ENCODE measurements at places on chromosomes 5 and 9. TPM values are rescaled to one million over a fixed set of nuclear protein-coding genes. Genes with fewer than 3 reads are reported as not detected.

GRCh38 chr5:150653762-150654556 lies 7.1 kb upstream of the MYOZ3 start:
- no peaks in the 10 kb centered on the region for H3K27me3 ChIP-seq
- no peak overlapping the region for H3K4me3 ChIP-seq
- peaks cover 18% of the 10 kb centered on the region for H3K36me3 ChIP-seq
- peaks cover 13% of the 10 kb centered on the region for H3K4me1 ChIP-seq

- H3K36me3 ChIP-seq = no peaks in the 10 kb centered on the region
- H3K4me1 ChIP-seq = peaks cover 16% of the 10 kb centered on the region
- no peaks in the 10 kb centered on the region for H3K27me3 ChIP-seq
- H3K4me3 ChIP-seq = no peak overlapping the region
- peak overlapping the region; percentile 14 for H3K27ac ChIP-seq
These were observed 85.6 kb downstream of the DAB2IP start for GRCh38 chr9:121736934-121737462.

DNA sequence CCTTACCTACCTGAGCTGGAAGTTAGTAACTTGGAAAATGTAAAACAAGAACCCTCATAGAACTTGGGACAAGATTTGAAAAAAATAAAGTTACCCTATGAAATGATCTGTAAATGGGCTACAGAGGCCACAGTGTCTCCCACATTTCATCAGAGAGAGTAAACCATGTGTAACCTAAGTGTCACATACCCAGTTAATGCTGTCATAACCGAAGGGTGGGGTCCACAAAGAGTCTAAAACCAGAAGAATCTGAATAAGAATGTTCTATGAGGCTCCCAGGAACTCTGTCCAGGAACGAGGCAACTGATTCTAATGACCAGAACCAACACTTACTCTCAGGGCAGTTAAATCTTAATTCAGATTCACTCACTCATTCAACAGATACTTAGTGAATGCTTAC lies 1.0 kb upstream of the FAM13B start:
- no peaks in the 10 kb centered on the region for H3K36me3 ChIP-seq
- no peak for DNase-seq
- H3K4me3 ChIP-seq = peak overlapping the region; percentile 71
- peaks cover 25% of the 10 kb centered on the region for H3K4me1 ChIP-seq
- H3K27ac ChIP-seq = peak overlapping the region; percentile 97
- H3K27me3 ChIP-seq = no peaks in the 10 kb centered on the region

- H3K27me3 ChIP-seq = no peaks in the 10 kb centered on the region
- no peaks in the 10 kb centered on the region for H3K36me3 ChIP-seq
- H3K27ac ChIP-seq = no peak overlapping the region
These were observed 27.1 kb upstream of the PRR16 start for GRCh38 chr5:120436996-120437395.

DNA sequence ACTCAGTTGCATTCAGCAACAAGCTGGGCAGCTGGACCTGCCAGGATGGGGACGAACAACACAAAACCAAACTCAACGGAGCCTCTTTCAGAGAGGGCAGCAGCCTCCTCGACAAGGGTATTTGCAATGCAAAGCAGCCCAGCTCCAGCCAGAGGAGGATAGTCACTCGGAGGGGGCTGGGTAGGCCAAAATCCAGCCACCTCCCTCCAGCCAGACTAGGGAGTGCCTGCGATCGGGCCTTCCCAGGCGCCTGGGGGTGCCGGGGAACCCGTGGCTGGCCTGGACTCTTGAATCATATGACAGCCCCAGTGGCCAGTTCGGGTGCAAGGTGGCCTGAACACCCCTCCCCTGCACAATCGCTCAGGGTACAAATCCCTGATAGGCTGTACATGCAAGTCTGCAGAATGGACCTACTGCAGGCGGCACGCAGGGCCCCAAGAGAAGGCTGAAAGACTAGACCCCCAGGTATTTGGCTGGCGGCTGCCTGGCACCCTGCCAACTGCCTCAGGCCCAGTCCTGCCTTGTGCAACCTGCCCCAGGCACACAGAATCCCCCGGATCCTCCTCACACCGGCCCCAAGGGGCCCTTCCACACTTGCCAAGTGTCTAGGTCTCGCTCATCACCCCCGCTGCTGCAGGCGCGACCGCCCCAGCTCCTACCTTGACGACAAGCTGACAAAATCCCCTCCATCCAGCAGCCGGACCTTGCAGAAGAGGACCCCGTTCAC lies 1.3 kb downstream of the EEIG1 start:
- H3K36me3 ChIP-seq = peaks cover 2% of the 10 kb centered on the region
- DNase-seq = peak; percentile 69
- peak overlapping the region; percentile 79 for H3K27ac ChIP-seq
- no peaks in the 10 kb centered on the region for H3K27me3 ChIP-seq

GRCh38 chr5:174293006-174293405 lies 247.5 kb downstream of the NSG2 start:
- DNase-seq = no peak
- no peaks in the 10 kb centered on the region for H3K36me3 ChIP-seq
- no peak overlapping the region for H3K27ac ChIP-seq

- no peak overlapping the region for H3K27ac ChIP-seq
- H3K4me3 ChIP-seq = no peak overlapping the region
- no peaks in the 10 kb centered on the region for H3K4me1 ChIP-seq
- no peak for DNase-seq
- H3K36me3 ChIP-seq = no peaks in the 10 kb centered on the region
These were observed 37.7 kb downstream of the NSG2 start for GRCh38 chr5:174083056-174083827.

- no peaks in the 10 kb centered on the region for H3K27me3 ChIP-seq
- no peak overlapping the region for H3K4me3 ChIP-seq
- H3K27ac ChIP-seq = no peak overlapping the region
- no peak for DNase-seq
These were observed 210.8 kb downstream of the TSSK1B start for GRCh38 chr5:113223831-113224604.

- H3K27ac ChIP-seq = no peak overlapping the region
- DNase-seq = no peak
- peaks cover 5% of the 10 kb centered on the region for H3K27me3 ChIP-seq
- no peaks in the 10 kb centered on the region for H3K36me3 ChIP-seq
- H3K4me3 ChIP-seq = no peak overlapping the region
- no peaks in the 10 kb centered on the region for H3K4me1 ChIP-seq
These were observed 65.7 kb downstream of the IRX2 start for GRCh38 chr5:2685651-2686272.

DNA sequence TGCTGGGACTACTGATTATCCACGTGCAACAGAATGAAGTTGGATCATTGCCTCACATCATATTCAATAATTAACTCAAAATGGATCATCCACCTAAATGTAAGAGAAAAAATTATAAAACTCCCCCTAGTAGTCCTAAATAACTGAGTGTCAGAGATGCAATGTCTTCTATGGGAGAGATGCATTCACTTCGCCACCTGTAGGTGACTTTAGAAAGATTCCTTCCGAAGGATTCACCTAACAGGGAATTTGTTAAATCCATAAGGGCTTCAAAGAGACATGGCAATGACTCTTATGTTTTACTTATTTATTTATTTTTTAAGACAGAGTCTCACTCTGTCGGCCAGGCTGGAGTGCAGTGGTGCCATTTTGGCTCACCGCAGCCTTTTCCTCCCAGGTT lies 526.0 kb downstream of the MTRR start:
- DNase-seq = no peak
- H3K27me3 ChIP-seq = no peaks in the 10 kb centered on the region
- no peak overlapping the region for H3K4me3 ChIP-seq
- no peaks in the 10 kb centered on the region for H3K4me1 ChIP-seq
- no peaks in the 10 kb centered on the region for H3K36me3 ChIP-seq

DNA sequence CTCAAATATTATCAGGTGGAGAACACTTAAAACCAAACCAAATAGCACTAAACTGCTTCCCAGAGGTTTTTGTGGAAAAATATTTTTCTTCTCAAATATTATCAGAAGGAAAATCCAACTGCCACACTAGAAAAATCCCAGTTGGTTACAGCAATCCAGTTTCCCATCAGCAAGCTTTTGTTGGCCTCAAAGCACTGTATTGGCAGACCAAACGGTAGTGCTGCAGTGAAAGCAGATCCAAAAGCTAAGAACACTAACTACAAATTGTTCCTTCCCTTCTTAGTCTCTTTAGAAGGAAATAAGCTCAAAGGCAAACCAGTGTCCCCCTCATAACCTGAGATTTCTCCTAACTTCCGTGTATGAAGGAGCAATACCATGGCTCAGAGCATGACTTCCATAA lies 105.3 kb downstream of the TRIM36 start:
- H3K27ac ChIP-seq = no peak overlapping the region
- H3K4me3 ChIP-seq = no peak overlapping the region
- DNase-seq = no peak
- no peaks in the 10 kb centered on the region for H3K36me3 ChIP-seq

DNA sequence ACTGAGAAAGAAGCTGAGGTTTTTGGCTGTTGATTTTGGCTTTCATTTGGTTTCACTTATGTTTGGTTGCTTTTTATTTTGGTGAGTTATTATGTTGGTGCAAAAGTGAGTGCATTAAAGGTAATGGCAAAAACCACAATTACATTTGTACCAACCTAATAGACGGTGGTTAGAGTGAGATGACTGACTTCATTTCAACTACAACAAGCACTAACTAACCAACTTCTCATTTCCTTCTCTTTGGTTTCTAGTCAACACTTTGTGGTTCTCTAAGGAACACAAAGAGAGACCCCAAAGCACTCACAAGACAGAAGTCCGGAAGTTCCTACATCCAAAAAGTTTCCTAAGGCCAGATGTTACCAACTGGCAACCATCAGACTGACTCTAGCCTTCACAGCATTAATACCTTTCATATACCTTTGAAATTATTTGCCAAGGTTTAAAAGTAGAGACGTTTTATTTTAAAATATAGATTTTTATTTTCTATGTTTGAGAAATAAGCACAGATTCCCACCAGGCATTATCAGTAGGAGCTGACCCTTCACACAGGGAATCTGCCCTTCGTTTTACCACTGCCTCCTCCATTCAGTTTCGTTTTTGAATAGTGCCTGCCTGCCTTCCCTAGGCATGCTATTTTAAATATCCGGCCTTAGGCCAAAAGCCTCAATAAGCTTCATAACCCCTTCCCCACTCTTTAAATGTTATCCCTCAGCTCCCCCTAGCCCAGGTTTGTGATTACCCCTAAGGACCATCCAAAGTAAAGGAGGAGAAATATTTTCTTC lies 301.1 kb upstream of the PTGER4 start:
- no peaks in the 10 kb centered on the region for H3K36me3 ChIP-seq
- no peaks in the 10 kb centered on the region for H3K4me1 ChIP-seq
- DNase-seq = no peak
- no peak overlapping the region for H3K27ac ChIP-seq
- H3K27me3 ChIP-seq = no peaks in the 10 kb centered on the region

- no peak overlapping the region for H3K27ac ChIP-seq
- no peak overlapping the region for H3K4me3 ChIP-seq
- no peaks in the 10 kb centered on the region for H3K27me3 ChIP-seq
- no peak for DNase-seq
- H3K4me1 ChIP-seq = no peaks in the 10 kb centered on the region
These were observed 313.9 kb downstream of the HTR1A start for GRCh38 chr5:63648376-63648775.

The EIF4EBP3 gene
- total RNA-seq = 1.5 TPM

The EGFL7 gene
- 38.5 TPM for total RNA-seq

The RFX3 gene
- 2.0 TPM for total RNA-seq

The ADGRD2 gene
- not detected for total RNA-seq

The ENTREP1 gene
- 0.09 TPM for total RNA-seq

The RALGDS gene
- total RNA-seq = 9.5 TPM

The SLCO6A1 gene
- total RNA-seq = not detected
